ENCODE measurements at places on chromosomes 16 and 17. TPM values are rescaled to one million over a fixed set of nuclear protein-coding genes. Genes with fewer than 3 reads are reported as not detected.

The MYH1 gene
- not detected for total RNA-seq

- no peak for DNase-seq
- H3K4me1 ChIP-seq, result peaks cover 8% of the 10 kb centered on the region
- no peak overlapping the region for H3K27ac ChIP-seq
- no peaks in the 10 kb centered on the region for H3K27me3 ChIP-seq
- H3K36me3 ChIP-seq, result peaks cover 3% of the 10 kb centered on the region
These were observed 47.6 kb downstream of the GOSR1 start for GRCh38 chr17:30524847-30525246.

GRCh38 chr17:31508288-31509094 lies 117.0 kb downstream of the RAB11FIP4 start:
- no peak overlapping the region for H3K27ac ChIP-seq
- H3K27me3 ChIP-seq, result no peaks in the 10 kb centered on the region
- H3K36me3 ChIP-seq, result no peaks in the 10 kb centered on the region

DNA sequence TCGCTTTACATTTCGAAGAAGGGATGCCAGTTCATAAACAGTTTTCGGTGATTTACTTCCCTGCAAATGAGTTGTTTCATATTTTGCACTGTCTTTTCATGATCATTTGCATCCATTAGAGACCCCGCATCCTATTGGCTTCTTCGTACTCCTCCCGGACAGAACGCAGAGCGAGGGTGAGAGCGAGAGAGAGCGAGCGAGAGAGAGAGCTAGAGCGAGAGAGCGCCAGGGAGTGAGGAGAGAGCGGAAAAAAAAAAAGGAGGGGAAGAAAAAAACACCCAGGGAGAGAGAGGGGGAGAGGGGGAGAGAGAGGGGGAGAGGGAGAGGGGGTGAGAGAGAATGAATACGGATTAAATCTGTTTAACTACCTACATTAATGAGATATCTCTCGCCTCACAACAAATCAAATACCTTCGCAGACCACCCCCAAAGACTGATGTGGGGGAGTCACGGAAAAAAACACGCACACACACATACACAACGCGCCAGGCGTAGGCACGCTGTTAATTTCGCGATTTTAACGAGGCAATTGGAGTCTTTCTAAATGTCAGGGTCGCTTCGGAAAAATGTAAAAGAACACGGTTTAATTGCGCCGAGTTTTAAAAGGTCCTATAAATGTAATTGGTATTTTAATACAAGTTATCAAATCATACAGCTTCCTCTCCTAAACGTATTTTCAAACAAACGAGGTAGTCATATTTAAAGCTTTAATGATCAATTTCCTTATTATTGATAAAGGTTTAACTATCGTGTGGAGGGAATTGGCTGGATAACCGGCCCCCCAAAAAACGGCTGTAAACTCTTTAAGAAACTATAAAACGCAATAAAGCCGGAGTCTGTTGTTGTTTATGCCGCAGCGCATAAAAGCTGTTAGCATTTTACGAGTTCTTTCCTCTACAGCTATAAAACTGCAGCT lies at the start of gene HOXB8:
Gene HOXB8, minus strand, starts transcription at position 246 of the 916 bp plus-strand sequence. CDS start 588 bp downstream, outside the sequence.
- peak within 1 kb of the TSS; percentile 46 for H3K4me3 ChIP-seq
- H3K36me3 ChIP-seq, result no peaks in the 10 kb centered on the region
- DNase-seq, result peak; percentile 51
- H3K27me3 ChIP-seq, result peaks cover 60% of the 10 kb centered on the region
